ENCODE measurements at places on chromosomes 16 and 17. TPM values are rescaled to one million over a fixed set of nuclear protein-coding genes. Genes with fewer than 3 reads are reported as not detected.

The MAPT gene
- 2.7 TPM for total RNA-seq

The LCMT1 gene
- total RNA-seq: 31.0 TPM

DNA sequence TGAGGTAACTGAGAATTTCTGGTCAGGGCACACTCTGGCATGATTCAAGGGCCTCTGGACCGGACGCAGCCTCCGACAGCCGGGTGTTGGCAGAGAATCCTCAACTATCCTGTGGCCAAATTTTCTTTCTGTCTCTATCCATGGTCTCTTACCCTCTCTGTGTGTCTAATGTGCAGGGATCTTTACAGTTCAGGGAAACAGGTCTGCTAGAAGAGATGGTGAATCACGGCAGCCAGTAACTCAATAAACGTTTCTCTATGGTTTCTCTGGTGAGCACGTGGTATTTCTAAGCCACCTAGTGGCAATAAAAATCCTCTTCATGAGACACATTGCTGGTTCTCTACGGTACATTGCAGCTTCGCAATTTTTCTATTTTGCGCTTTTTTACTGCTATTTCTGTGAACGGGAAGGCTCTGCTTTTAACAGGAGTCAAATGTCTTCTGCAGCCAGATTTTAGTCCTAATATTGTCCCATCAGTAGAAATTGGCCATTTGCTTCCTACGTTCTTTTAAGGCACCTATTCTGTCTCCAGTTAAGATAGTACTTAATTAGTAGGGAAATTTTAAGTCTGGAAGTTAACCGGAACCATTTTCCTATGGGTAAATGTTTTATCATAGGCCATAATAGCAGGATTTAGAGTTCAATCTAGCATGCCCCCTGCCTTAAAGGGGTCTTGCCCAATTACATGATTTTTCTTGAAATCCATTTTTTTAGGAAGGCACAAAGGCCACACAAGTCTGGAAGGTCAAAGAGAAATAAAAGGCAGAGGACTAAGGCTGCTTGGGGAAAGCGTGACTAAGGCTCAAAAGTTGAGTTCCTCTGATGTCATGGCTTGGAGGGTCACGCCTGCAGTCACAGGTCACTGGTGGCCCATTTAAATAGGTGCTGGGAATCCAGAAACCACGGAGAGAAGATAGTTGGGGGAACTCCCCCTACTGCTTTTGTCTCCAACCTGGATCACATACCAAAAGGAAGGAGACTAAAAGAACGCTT, 31.5 kb downstream of the QPRT start:
- DNase-seq: peak; percentile 68

DNA sequence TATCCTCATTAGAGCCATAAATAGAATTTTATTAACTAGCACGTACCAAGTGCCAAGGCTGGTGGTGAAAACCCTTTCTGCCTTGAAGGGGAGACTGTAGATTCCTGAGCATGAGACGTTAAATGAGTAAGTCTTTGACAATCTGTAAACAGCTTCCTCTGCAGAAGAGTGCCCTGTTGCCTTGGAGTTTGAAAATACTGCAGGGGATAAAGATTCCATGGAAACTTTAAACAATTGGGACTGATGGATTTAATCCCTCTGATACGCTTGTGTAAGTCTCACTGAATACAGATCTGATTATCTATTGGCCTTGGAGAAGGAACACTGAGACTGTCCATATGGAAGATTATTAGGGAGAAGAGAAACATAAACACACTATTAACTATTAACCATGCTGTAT, 1053.4 kb upstream of the RBFOX1 start:
- no peak for DNase-seq

GRCh38 chr16:62732092-62732491, 695.9 kb upstream of the CDH8 start:
- DNase-seq: no peak

The EPX gene
- not detected for total RNA-seq

DNA sequence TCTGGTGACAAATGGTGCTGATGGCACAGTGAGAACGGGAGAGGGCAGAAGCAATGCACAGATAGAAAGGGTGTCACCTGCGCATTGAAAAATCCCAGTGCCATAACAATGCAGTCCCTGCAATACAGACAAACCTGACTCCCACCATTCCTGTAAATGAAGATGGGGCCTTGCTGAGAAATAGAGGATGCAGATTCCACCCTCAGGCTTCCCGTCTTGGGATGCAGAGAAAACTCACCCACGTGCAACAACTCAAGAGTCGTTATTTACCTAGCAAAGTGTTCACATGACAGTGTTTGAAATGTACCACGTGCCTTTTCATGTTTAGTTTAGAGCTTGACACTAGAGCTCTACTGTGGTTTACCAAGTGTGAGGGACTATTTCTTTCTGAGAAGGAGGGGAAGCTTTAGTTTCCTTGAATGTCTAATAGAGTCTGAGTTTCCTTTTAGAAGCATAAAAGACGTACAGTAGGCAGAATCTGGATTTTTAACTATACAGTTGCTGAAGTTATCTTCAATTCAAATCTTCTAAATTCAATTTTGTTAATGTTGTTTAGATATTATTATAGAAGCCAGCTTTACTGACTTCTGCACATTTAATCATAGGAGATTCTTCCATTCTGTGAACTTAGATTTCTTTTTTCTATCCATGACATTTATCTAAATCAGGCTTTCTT, 35.6 kb downstream of the WWOX start:
- DNase-seq: no peak

- peak; percentile 15 for DNase-seq
Measured at GRCh38 chr17:81523402-81524038, 4.7 kb upstream of the FSCN2 start.

DNA sequence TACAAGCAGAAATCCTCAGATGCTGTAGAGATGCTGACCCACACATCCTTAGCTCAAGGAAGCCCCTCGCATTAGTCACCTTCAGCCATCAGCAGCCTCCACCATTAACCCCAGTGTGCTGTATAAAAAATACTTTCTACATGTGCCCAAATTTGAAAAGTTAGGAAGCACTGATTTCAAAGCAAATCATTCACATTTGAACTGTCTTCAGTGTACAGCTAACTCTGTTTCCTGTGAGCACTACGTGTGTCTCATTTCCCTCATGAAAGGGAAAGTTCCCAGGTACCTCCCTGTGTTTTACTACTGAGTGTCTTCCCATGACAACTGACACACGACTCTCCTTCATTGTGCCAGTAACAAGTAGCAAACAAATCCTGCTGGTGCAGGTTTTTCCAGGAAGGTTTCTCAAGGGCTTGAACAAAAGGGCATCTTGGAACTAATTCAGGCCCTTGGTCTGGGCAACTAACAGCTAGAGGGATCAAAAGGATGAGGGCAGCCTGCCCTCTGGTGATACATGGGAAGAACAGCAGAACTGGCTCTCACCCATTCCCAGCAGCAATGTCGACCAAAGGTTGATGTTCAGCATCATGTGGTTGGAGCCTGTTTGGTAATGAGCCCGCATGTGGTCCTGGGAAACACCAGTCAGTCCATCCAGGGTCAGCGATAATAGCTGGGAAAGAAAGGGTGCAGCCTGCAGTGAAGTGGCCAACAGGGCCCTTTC, 4.0 kb downstream of the SLC35B1 start:
- peak; percentile 61 for DNase-seq

DNA sequence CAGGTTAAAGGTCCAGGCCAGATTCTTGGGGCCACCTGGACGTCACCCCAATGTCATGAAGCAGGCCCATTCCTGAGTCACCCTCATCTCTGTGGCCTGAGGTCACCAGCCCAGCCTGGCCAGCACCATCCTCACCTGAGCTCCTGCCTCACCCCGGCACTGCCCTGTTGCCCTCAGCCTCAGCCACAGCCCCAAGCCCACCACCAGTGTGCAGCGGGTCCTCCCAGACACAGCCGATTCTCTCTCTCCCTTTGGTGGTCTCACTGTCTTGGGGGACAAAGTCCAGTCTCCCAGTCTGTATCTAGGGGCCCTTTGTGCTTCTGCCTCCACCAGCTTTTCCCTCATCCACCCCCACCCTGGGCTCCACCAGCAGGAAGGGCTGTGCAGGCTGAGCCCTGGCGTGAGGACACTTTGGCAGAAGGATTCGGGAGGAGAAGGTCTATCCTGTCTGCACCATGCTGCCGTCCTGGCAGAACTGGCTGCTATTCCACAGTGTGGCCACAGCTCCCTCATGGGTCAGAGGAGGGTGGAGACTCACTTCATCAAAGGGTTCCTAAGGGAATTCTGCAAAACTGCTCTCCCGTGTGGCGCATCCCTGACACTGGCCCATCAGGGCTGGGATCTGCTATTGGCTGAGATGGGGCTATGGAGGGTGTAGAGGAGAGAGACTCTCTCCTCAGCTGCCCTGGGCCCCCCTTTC, 64.3 kb downstream of the PRMT7 start:
- no peak for DNase-seq

The GPS2 gene
- 45.8 TPM for total RNA-seq

GRCh38 chr17:77444628-77444983, 303.8 kb downstream of the SEC14L1 start:
- DNase-seq: no peak

The ITGB3 gene
- 0.36 TPM for total RNA-seq

DNA sequence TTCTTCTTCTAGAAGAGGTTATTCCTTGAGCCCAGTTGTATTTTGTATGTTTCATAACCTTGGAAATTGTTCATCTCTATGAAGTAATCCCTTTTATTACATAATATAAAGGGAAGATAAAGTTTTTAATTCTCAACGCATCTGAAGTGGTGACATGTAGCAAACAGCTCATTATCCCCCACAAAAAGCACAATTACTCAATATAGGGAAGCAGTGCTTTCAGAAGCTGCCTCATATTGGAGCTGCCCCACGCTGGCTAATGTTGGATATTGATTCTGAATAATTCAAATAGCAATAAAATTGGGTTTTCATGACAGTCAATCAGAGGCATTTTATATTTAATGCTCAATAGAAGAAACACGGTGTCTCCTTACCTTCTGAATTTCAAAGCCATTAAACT, 604.3 kb upstream of the RBFOX1 start:
- no peak for DNase-seq

GRCh38 chr16:75342308-75342811, 90.9 kb upstream of the BCAR1 start:
- peak; percentile 88 for DNase-seq

DNA sequence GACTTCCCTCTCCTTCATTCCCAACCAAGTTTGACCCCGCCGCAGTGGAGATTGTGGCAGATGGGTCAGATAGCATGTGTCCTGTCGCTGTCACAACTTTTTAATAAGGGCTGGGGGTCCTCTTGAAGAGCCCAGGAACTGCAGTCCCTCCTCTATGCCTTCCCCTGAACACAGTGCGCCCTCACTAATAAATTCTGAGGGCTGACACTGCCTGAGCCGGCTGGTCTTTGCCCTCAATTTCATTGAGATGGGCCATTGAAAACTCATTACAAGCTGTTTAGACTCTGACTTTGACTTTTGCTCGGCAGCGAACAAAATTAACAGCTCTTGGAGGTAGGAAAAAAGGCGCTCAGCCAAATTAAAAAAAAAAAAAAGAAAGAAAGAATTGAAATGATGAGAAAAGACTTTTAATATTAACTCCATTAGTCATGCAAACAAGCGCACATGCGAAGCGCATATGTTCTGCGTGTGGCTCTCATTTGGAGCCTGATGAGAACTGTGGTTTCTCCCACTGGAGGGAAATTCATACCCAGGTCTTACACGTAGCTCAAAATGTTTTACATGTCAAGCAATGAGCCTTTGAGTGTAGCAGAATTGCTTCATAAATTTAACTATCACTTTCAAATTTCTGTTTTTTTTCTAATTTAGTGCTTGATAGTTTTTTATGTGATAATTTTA, 704.7 kb downstream of the WWOX start:
- DNase-seq: no peak

GRCh38 chr16:17083628-17084027, 387.1 kb downstream of the XYLT1 start:
- DNase-seq: no peak

DNA sequence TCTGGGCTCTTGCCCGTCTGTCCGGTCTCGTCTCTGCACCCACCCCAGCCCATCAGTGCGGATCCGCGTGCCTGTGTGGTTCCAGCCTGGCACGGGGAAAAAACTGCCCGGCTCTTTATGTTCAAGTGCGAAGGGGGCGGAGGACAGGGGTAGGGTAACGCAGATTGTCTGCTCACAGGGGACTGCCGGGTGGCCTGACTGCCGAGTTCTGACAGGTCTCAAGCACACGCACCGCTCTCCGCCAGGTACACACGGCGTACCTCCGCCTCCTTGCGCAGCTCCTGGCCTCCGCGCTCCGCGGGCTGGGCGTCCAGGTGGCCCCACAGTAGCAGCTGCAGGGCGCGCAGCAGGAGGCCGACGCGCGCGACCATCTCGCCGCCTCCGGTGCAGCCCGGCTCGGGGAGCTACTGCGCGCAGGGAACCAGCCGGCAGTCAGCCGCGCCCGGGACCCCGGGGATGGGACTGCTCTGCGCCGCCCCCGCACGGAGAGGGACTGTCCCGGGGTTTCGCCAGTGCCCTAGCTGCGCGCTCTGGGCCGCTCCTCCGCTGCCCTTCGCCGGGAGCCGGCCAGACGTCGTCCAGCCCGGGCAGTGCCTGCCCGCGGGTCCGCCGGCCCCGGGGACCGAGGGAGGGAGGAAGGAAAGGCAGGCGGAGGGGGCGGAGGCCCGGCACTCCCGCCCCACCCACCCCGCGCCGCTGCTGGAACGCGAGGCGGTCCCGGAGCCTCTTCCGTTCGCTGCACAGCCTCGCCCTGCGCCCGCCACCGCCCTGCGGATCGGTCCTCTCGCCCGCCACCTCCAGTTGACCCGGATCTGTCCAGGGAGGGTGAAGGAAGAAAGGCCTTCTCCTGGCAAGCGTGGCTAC, at the start of gene MMP28:
TSS of gene MMP28 (minus strand) at position 635 of the 864 bp plus-strand sequence. CDS start at position 371, 264 bp downstream.
- DNase-seq: peak; percentile 40

GRCh38 chr16:50351116-50351515, 17.7 kb downstream of the BRD7 start:
- no peak for DNase-seq

DNA sequence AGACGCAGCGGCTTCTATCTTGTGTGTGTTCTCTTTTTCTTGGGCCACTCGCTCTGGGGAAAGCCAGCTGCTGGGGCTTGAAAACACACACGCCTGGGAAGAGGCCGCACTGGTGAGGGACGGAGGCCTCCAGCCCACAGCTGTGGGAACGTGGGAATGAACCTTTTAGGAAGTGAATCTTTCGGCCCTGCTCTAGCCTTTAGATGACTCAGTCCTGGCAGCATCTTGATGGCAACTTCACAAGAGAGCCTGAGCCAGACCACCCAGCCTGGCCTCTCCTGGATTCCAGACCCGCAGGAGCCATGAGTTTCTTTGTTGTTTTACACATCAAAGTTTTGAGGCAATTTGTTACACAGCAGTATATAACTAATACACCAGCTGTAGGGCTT, 2.2 kb upstream of the PDPK1 start:
- no peak for DNase-seq

DNA sequence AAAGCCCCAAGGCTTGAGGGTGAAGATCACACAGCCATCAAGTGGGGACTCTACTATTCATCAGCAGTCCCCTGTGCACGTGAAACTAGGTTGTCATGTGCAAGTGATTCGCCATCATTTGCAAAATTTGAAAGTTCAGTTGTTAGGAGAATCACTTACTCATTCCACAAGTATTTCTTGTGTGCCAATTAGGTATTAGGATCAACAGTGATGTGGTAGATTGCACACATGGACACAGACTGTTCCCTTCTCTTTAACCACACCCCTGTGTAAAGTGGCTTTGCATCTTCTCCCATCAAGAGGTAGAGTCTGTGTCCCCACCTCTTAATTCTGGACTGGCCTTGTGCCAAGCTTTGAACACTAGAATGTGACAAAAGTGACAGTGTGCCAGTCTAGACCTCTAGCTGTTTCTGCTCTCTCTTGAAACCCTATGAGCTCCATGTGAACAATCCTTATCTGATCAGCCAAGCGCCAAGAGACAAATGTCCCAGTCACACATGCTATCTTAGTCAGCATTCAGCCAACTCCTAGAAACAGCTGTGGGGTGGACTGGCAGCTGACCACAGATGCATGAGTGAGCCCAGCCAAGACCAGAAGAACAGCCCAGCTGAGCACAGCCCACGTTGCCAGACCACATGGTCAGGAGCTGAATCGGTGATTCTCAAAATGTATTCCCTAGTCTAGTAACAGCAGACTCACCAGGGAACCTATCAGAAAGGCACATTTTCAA, 31.5 kb upstream of the SHISA9 start:
- DNase-seq: no peak

Data from PC-3 (cell line).